ENCODE measurements at places on chromosomes 4 and X.

- no peak for DNase-seq
These were observed 53.5 kb downstream of the TMPRSS11F start for GRCh38 chr4:68076194-68076593.

- DNase-seq = no peak
These were observed 382.2 kb upstream of the INTU start for GRCh38 chr4:127250577-127250976.

DNA sequence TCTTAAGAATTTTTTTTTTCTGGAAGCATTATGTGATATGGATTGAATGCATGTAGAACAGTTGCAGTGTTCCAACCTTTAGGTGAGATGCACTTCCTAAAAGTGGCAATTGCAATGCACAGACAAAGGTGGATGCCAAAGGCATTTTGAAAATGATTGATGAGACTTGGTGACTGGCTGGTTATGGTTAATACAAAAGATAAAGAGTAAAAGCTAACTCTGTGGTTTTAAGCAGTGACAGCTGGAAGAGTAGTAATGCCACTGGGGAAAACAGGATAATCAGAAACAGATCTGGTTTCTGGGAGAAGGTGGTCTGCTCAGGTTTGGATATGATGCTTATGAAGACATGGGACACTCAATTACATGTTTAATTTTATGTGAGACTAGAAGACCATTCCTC, 345.6 kb downstream of the RPA4 start:
- DNase-seq = no peak

- DNase-seq = no peak
These were observed 628.8 kb downstream of the SPRY1 start for GRCh38 chr4:124025428-124025827.

DNA sequence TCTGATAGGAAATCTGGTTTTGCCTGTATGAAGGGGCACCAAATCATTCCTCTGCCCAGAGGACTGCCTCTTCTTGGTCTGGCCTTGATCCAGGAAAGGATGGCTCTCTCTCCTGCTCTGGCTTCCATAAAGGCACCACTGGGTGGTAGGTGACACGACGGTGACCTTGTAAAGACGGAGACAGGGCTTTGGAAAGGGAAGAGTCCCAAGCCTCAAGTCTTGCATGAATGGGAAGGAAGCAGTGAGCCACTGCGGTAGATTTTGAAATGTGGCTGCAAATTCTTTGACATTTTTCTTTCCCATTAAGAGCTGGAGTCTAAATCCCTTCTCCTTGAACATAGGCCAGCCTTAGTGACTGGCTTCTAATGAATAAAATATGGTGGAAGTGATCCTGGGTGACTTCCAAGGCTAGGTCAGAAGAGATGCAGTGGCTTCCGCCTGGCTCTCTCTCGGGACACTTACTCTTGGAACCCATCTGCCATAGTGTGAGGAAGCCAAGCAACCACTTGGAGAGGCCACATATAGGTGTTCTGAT, 347.4 kb downstream of the BCOR start:
- DNase-seq = no peak

DNA sequence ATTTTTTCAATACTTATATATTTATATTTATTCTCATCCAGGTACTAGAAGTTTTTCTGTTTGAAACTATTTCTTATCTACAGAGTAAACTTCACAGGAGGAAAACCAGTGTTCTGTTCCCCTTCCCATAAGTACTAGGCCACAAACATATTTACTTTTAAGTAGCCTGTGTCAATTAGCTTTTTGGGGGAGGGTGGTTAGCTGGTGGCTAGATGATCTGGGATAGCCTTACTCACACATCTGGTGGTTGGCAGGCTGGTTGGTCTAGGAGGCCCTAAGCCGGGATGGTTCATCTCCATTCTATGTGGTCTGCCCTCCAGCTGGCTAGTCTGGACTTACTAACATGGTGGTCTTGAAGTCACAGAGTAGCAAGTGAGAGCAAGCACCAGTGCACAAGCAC, 6.2 kb downstream of the JADE3 start:
- DNase-seq = no peak

- no peak for DNase-seq
These were observed 71.1 kb downstream of the CCSER1 start for GRCh38 chr4:90198086-90198847.

DNA sequence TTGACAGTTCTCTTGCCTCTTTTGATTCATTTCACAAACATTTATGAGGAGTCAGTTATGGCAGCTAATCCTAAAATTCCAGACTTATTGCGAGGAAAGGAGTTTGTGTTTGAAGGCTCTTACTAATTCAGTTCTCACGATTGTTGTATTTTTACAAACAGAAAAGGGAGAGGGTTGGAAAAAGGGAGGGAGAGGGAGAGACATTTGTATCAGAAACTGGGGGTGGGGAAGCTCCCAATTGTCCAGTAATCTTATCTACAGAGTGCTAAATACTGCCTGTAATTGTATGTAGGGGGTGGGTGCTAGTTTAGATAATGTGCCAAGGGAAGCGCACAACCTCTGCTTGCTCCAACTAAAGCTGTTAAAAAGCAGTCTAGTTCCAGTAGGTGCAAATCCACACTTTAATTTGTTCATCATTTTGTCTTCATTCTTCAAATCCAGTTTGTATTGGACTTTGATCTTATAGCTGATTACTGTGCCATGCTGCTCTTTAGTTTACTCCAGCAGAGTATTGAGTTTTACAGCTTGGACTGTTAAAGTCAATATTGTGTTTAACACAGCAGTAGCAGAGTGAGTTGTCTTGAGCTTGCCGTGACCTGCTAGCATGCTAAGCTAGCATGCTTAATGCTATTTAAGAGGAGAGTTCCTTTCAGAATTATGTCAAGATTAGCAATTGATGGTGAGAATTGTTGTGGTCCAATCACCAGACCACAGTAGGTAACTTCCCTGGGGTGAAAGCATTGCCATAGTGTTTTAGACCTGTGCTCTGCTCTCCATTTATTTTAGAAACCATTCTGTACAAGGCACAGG, 13.9 kb downstream of the FNIP2 start:
- no peak for DNase-seq

DNA sequence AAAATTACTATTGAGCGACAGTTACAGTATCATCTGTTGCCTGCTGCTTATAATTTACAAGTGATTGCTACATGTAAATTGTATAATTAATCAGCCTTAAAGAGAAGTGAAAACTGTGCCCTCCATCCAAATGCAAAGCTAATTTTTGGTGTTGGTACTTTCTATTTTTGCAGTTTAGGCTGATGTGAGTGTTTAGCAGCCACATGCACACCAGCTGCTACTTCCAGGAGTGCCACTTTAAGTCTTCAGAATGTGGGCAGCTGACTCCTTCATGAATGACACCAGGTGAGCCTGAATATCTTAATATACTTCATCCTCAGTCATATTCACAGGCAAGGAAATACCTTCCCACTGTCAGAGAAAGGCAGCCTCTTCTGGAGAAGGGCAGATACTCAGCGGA, 149.8 kb upstream of the RASGEF1B start:
- no peak for DNase-seq

DNA sequence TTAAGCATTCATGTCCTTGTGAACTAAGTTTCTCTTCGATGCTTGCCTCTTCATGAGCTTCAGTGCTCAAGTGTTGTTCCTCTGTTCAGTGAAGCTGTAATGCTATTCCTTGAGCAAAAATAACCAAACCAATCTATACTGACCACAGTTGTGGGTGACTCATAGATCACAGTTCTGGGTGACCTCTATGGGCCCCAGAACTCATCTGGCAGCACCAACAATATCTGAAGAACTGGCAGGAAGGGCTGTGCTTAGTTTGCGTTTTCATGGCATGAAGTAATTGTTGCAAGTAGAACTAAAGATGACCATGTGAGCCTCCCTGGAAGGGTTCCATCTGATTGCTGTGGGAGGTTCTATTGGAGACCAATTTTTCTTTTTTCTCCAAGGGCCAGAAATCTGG, 106.2 kb downstream of the CCNG2 start:
- DNase-seq = no peak

- DNase-seq = no peak
These were observed 22.0 kb downstream of the C4orf54 start for GRCh38 chr4:99635601-99636000.

GRCh38 chr4:117447925-117448324, 362.5 kb upstream of the TRAM1L1 start:
- DNase-seq = peak; percentile 52

GRCh38 chr4:109999585-109999912, 86.9 kb downstream of the EGF start:
- DNase-seq = no peak

- no peak for DNase-seq
These were observed 4.4 kb downstream of the SLITRK2 start for GRCh38 chrX:145821898-145822571.

- no peak for DNase-seq
These were observed at the start of gene CYSLTR1 for GRCh38 chrX:78327370-78328086. CYSLTR1 (minus strand) TSS chrX:78327611; CDS start chrX:78273746, 53,865 bp downstream.

GRCh38 chr4:88041626-88042025, 34.2 kb downstream of the PKD2 start:
- DNase-seq = no peak

DNA sequence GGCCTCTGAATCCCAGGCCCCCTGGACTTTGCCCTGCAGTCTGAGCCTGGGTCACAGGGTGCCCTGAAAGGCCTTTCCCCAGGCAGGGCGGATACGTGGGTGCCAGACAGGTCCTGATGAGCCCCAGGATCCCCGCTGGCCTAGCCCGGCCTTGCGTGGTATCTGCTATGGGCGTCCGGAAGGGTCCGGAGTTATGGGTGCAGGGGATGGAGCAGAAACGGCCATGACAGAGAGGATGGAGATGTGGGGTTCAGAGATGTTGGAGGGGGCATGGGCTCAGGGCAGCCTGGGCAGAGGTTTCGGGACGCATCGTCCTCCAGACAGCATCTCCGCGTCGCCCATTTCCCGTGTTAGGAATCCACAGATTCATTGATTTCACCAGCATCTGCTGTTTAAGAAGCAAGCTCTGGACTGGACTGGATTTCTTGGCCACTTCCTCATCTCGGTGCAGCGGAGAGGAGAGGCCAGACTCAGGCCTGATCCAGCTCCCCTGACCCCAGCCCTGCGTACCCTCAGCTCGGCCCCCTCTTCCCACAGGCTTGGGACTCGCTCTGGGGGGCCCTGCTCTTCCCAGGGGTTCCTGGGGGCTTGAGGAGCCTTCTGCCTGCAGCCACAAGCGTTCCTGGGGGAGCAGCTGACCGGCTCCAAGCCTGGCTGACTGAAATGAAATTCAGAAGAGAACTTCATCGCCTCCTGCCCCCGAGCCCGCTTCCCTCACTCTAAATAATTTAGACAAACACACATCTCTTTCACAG, 86.9 kb upstream of the ADRA2C start:
- no peak for DNase-seq

DNA sequence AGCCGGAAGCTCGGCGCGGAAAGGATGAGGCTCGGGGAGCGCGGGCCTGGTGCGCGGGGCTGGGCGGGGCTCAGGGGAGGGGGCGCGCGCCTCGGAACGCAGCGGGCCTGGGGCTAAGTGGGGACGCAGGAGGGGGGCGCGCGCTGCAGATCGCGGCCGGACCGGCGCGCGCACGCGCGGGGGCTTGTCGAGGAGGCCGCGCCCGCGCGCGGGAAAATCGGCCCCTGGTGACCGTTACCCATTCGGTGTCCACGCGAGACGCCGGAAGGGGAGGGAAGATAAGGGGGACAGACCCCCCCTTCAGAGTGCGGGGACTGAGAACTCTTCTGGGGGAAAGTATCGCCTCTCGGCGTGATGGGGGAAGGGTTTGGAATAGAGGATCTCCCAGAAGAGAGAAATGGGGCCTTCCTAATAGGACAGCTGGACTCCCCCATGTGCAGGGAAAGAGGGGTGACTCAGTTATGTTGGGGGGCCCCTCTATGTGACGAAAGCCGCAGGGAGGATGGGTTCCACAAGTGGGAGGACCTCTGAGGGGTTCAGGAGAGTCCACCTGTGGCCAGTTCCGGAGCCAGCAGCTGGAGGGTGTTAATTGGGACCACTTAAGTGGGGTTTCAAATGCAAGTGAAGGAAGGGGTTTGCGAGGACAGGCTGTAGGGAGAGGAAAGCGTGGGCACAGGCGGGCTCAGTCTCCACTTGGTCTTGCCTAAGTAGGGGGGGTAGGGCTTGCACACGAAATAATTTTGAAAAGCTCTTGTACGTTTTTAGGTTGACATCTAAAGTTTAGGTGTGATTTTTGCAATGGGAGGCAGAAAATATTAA, 584 bp downstream of the SUV39H1 start:
- DNase-seq = peak; percentile 58

GRCh38 chrX:29587107-29587506, 628.3 kb upstream of the MAGEB2 start:
- no peak for DNase-seq

- no peak for DNase-seq
These were observed 143.8 kb downstream of the ANAPC10 start for GRCh38 chr4:144954230-144954629.

DNA sequence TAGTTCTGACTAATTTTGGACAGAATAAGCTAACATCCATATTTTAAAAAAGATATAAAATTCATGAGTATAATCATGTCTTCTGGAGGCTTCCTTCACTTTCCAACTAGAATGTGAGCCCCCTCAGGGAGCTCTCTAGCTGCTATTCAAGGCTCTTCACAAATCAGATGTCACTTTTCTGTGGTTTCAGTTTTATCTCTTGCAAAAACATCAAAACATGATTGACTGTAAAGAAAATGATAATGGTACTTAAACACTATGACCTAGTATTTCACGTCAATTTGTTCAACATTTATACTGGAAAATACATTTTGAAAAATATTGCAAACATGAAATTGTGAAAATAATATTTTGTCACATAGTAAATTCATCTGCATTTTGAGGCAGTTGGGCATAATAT, 234.2 kb downstream of the UNC5C start:
- no peak for DNase-seq

- no peak for DNase-seq
These were observed 122.0 kb upstream of the LNX1 start for GRCh38 chr4:53713296-53713695.

GRCh38 chr4:158578476-158578875, 56.8 kb downstream of the RXFP1 start:
- DNase-seq = no peak

DNA sequence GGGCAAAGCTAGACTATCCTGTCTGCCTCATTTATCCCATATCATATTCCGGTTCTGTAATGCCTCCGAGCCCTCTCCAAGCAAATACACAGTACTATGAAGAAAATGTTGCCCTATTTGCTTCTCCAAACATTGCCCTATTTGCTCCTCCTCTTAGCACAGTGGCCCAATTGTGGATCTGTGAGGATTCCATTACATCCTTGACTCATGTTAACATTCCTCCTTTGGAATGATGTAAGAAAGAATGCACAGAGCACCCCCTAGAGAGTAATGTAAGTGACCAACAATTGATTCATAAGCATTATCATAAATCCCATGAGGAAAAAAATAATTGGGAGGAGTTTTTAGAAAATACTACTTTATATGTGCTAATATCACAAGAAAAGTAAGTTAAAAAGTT, 11.3 kb upstream of the BTC start:
- no peak for DNase-seq

DNA sequence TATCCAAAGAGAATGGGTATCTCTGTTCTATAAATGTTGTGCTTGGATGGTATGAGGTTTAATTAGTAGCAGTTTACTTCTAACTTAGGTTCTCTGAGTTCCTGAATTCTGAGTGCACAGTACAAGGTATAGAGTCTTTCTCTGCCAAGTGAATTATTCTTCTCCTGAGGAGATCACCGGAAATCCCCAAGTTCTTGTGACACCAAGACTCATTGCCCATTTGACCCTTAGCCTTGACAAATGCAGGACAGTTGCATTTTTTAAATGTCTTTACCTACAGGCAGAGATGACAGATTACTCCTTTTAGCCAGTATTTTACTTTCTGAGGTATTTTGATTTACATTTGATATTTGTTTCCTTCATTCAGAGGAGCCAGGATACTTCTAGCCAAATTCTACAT, 72.9 kb downstream of the MAOA start:
- DNase-seq = no peak

All from activated CD4-positive, alpha-beta T cell treated with anti-CD3 and anti-CD28 coated beads for 48 hours (primary cell).